Fibroblast of skin of left biceps (primary cell): ENCODE measurements at places on chromosomes 2 and 18.

- peak; percentile 79 for DNase-seq
Measured at GRCh38 chr2:30225131-30225762, 6.1 kb upstream of the LBH start.

- DNase-seq = no peak
Measured at GRCh38 chr2:63051042-63051794, 588 bp downstream of the OTX1 start.

DNA sequence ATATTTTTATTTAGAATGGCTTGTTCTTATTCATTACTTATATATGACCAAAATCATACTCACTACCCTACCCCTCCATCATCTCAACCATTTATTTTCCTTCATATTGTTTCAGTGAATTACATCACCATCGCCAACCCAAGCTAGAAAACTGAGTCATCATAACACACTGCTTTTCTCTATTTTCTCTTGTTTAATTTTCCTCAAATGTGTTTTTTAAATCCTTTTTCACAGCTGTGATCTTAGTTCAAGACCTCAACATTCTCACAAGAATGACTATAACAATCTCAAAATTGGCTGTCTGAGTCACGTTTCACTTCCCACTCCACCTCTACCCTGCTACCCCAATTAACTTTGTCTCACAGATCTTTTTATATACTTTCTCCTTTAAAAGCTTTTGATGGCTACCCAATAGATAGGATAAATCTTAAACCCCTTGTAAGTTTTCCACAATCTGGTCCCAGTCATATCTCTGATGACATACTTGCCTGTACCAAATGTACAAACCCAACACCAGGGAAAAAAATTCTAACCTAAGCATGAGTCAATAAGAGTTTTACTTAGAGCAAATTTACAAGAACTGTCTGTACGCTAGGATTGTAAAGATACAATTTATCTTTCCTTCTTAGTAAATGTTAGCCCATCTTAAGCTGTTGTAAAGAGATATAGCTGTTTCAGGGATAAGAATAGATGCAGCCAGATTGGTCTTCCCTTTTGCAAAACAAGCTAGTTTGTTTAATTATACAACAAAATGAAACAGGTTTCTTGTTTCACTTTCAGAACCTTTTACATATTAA, 635.1 kb upstream of the SLC39A10 start:
- DNase-seq = no peak

DNA sequence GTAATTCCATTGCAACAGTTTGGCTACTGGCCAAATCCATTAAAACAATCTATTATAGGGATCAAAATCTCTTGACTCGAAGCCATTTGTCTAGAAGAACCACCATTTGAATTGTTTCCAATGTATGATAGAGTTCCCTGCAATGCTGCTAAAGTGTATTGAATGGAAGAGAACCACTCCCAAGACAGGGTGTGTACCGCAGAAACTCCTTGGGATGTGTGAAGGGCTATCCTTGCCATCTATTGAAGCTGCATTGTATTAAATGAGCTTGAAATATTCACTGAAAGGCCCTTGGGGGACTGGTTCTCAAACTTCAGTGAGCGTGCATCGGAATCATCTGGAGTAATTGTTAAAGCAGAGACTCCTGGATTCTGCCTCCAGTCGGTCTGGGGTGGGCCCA, 260.4 kb upstream of the MEIS1 start:
- no peak for DNase-seq
